Activated naive CD4-positive, alpha-beta T cell (primary cell): ENCODE measurements at places on chromosomes 2 and 18.

- no peak for DNase-seq
Measured at GRCh38 chr2:233422050-233422639, 67.9 kb downstream of the DGKD start.

DNA sequence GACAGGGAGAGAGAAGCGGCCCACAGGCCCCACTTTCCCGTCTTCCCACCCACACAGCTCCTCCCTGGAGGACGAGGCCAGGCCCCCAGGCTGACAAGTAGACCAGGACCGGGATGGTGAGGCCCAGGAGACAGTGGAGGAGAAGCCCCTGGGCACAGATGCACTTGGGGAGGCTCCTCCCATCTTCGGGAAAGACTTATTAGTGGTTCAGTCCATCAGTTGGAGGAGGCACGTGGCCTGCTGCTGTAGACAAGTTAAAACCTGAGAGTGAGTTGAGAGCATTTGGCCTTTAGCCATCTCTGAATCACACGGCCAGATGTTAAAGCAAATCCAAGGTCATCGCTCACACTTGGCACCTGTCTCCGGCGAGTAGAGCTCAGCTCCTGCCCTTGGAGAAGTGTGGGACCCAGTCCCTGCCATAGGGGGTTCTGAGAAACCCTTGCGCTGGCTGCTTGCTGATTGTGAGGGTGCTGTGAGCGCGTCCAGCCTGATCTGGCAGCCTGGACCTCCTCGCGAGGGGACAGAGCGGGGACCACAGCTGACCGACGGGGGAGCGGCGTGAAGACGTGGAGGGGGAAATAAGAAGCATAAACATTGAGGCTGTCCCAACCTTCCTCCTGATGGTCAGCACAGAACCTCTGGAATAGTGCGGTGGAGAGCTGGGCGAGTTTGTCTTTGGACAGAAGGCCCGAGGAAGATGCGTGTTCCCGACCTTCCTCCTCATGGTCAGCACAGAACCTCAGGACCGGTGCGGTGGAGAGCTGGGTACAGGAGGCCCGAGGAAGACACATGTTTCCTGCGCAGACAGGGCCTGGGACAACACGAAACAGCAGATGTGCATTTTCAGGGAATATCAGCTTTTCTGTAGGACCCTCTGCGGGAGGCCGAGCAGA is 24.7 kb upstream of the ALLC start:
- no peak for DNase-seq

DNA sequence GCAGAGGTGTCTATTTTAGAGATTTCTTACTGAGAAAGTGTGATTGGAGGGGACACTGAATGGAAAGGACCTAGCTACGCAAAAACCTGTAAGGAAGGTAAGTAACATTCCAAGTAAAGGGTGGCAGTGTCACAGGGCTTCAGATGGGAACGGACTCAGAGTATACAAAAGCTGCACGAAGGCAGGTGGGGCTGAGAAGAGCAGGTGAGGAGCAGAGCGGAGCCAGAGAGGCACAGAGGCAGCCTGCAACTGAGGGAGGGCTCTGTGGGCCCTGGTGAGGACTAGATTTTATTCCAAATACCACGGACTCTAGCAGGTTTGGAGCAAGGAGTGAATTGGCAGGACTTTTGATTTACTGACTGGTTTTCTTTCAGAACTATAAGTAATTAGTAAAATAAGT is 331.3 kb upstream of the PKDCC start:
- no peak for DNase-seq

DNA sequence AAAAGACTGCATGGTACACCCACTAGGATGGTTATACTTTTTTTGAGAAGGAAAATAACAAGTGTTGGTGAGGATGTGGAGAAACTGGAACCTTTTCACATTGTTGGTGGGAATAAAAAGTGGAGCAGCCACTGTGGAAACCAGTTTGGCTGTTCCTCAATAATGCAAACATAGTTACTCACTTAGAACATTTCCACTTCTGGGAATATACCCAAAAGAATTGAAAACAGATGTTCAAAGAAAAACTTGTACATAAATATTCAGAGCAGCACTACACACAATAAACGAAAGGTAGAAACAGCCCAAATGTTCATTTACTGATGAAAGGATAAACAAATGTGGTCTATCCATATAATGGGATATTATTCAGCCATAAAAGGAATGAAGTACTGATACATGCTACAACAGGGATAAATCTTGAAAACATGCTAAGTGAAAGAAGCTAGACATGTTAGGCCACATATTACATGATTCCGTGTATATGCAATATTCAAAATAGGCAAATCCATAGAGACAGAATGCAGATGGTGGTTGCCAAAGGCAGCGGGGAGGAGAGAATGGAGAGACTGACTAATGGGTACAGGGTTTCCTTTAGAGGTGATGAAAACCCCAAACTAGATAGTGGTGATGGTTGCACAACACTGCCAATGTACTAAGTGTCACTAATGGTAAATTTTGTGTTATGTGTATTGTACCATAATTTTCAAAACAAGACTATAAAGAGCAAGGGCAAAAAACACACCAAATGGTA is 20.9 kb upstream of the LMAN1 start:
- no peak for DNase-seq

- DNase-seq, result no peak
Measured at GRCh38 chr2:152609154-152609553, 108.1 kb downstream of the PRPF40A start.

- no peak for DNase-seq
Measured at GRCh38 chr2:209508255-209508654, 84.4 kb downstream of the MAP2 start.

DNA sequence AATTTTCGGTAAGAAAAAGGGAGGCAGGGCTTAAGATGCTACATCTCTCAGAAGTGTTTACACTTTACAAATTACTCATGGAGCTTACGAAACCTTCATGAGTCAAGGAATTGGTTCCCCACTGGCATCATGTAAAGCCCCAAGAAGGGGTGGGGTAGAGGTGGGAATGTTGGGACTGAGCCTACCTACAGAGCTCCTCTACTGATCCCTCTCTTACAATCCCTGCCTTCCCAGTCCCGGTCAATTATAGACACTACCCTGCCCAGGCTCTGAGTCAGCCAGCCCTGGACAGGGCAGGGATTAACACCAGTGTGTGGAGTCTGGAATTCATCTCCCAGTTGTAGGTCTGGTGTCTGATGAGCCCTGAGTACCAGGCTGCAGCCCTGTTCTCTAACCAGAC is 248.9 kb downstream of the PAX3 start:
- DNase-seq, result no peak

DNA sequence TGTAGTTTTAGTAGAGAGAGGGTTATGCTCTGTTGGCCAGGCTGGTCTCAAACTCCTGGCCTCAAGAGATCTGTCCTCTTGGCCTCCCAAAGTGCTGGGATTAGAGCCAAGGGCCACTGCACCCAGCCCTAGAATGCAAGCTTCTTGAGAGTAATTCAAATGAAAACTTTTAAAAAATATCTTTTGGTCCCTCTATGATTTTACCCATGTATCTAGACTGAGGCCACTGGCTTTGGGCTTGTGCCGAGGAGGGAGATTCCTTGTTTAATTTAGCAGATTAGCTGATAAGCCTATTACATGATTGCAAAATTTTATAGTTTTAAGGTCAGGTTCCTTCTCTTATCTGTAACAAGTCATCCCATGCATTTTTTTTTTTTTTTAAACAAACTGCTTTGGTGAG is 59.5 kb upstream of the CCDC195 start:
- no peak for DNase-seq

DNA sequence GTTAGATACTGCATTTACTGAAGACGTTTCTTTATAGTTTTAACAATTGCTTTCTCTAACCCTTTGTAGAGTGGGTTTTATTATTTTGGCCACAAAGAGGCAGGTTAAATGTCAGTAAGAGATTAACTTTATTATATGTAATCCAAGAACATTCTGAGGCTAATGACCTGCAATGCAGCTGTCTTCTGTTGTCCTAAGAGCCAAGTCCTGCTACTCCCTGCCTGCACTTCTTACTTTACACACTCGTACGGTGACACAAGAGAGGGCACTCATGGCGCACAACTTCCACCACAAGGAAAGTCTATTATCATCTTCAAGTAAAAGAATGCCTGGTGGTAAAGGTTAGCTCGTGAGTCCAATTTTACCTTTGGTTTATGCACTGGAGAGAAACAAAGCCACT is 471.0 kb upstream of the HNMT start:
- DNase-seq, result no peak

GRCh38 chr2:24906466-24906865 is 13.6 kb downstream of the ADCY3 start:
- DNase-seq, result no peak

- no peak for DNase-seq
Measured at GRCh38 chr2:62641410-62641843, 64.1 kb upstream of the EHBP1 start.

GRCh38 chr18:48136051-48136826 is 205.8 kb upstream of the SMAD2 start:
- DNase-seq, result no peak

- peak; percentile 12 for DNase-seq
Measured at GRCh38 chr2:71157124-71157793, 26.8 kb downstream of the MPHOSPH10 start.
